ENCODE measurements at places on chromosomes 12 and 14. TPM values are rescaled to one million over a fixed set of nuclear protein-coding genes. Genes with fewer than 3 reads are reported as not detected.

The SLC8A3 gene
- 1.4 TPM for total RNA-seq

The OR6S1 gene
- total RNA-seq, result not detected

The TMEM132C gene
- 5.3 TPM for total RNA-seq

The TMEM233 gene
- 0.28 TPM for total RNA-seq

The FBLN5 gene
- total RNA-seq, result 132 TPM

The GPN3 gene
- total RNA-seq, result 22.0 TPM
